ENCODE measurements at places on chromosomes 12 and 14.

DNA sequence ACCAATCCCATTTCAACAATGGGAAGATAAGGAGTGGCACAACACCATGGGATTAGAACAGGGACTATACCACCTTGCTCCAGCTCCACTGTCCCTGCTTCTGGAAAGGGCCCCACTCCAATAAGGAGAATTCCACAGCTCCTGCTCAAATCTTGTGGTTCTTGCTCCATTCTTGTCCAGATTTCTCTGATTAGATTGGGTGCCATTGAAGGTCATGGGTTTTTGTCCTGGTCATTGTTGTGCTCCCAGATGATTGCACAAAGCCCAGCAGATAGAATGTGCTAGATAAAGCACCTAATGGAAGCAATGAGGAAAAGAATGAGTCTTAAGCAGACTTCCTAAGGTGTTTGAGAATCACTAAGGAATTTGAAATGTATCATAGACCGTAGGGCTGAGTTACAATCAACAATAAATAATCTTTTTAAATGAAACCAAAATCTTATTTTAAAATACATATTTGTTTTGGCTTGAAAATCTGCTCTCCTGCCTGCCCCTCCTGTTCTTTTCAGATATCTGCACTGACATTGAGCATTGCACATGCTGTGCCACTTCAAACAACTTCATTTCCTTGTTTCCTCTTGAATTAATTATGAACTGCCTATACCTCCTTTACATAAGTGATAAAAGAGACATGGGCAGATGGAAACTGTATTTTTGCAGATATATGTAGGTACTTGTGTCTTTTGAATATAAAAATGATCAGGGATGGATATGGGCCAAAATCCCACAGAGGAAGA, 115.9 kb downstream of the FGD4 start:
- DNase-seq, result no peak

DNA sequence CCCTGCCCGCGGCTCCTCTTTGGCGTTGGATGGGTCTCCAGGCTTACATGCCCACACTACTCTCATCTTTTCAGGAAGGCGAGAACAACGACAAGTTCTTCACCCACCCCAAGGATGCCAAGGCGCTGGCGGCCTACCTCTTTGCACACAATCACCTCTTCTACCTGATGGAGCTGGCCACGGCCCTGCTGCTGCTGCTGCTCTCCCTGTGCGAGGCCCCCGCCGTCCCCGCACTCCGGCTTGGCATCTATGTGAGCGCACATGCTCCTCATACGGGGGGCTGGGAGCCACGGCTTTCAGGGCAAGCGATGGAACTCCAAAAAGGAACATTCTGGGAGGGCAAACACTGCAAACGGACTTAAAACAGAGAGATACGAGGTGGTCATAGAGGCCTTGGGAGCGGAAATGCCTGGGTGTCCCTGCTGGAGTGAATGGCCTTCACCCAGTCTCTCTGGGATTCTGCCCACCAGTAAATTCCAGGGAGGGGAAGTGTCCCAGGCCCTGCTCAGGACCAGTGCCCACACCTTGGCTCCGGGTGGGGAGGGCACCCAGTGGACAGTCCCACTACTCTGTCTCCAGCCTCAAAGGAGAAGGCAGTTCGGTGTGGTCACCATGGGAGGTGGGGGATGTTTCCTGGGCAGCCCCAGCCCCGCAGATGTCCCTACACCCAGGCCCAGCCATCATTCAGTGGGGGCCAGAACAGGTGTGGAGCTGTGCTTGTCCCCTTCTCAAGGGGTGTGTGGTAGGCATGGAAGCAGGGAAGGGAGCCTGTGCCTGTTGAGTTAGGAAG, 45.0 kb downstream of the TPCN1 start:
- DNase-seq, result no peak

- no peak for DNase-seq
These were observed 638.6 kb downstream of the BCL11B start for GRCh38 chr14:98633380-98633779.

DNA sequence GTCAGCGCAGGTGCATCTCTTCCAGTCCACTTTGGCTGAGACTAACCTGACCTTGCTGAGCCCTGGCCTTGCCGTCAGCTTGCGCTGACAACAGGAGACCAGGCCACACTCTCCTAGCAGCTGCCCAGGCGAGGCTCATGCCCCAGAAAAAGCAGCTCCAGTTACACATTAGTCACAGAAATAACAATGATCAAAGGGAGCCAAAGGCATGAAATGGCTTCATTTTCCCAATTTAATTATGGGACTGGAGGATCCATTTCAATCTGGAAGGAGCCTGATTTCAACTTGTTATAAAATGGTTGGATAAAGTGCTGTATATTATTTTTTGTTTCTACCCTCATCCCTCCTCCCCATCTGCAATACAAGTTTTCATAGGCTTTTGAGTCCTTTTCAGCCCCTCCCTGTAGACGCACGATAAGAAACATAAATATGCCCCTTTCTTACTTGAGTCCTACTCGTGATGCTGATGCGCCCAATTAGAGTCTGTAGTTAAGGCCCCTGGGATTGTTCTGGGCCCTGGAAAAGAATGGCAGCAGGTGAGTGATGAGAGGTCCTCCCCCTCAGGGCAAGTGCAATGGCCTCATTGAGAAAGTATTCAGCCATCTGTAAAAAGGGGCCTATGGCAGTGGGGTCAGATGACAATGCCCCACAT, 376.0 kb downstream of the C12orf75 start:
- no peak for DNase-seq

DNA sequence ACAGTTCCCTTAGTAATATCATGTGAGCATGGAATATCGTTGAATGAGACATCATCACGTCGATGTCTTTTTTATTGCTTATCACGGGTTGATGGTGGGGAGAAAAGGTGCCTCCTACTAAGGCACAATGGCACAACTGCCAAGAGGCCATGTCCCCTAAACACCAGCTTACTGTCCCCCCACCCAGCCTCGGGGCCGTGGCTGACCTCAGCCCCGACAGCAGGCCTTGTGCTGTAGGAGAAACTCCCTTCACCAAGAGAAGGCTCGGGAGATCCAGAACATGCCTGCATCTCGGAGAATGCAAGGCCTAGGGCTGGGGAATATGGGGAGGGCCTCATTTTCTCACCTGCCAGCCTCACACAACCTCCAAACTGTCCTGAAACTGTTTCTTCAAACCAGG, 22.8 kb downstream of the ZFP36L1 start:
- no peak for DNase-seq

GRCh38 chr12:87305481-87305880, 723.7 kb downstream of the C12orf50 start:
- no peak for DNase-seq

DNA sequence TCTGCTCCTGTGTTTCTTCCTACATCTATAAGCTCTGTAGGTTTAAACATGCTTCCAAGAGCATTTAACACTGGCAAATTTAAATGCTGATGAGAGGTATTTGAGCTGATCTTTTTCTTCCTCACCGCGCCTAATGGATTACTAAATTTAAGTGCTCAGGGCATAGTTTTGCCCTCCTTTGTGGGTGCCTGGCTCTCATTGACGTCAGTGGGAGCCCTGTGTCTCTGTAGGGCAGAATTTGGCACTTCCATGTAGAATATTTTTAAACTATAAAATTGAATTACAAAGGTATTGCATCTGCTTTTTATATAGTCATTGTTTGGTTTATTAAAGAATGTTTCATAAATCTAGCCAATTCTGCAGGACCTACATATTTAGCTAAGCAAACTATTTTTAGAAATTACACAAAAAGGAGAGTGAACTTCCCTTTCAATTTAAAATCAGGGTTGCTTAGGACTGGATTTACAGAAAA, 444.8 kb downstream of the AEBP2 start:
- no peak for DNase-seq

GRCh38 chr12:69575346-69575745, 9.9 kb upstream of the CCT2 start:
- DNase-seq, result no peak

DNA sequence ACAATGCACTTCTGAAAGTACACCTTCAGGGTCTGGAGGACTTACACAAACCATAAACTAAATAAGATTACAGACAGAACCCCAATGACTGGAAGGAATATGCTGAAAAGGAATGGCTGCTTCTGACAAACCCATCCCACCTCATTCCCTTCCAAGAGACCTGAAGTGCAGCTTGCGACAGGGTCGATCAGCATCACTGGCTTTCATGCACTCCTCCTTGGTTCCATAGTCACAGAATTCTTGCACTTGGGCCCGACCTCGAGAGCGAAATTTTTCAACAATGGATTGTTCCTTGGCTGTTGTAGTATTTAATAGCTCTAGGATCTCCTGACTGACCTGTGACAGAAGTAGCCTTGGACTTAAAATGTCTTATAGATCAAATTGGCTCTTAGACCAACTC, 9.6 kb downstream of the METTL3 start:
- no peak for DNase-seq

DNA sequence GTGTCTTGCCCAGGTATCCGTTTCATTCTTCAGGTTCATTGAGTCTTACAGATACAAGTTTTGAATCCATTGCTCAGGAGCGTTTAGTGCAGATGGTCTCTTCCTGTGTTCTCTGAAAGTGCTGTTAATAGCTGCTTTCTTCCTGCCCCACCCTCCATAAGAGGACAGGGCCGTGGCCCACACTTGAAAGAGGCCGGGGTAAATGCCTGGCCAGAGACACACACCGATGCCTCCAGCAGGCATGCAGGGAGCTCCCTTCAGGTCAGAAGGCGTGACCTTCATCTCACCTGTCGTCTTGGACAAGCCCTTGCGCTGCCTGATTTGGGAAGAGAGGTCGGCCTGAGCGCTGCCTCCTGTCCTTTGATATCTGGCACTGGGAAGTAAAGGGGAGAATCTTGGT, 11.6 kb downstream of the PRKAB1 start:
- DNase-seq, result no peak
